GOT3 (cell line): ENCODE measurements at places on chromosomes 1 and 21.

- DNase-seq = no peak
Measured at GRCh38 chr1:72568113-72568512, 285.8 kb upstream of the NEGR1 start.

DNA sequence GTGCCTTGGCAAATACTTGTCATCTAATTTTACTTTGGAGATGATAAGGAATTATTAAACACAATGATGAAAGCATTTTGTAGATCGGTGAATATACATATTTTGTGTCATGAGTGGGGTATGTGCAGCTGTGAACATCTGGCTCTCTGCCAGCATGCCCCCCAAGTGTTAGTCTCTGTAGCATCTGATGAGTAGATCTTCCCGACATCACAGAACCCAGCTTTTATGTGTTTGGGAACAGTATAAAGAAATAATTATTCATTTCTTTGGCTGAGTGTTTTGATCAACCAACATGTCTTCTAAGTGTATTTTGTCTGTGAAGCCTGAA is 4.5 kb upstream of the CTNNBIP1 start:
- no peak for DNase-seq

DNA sequence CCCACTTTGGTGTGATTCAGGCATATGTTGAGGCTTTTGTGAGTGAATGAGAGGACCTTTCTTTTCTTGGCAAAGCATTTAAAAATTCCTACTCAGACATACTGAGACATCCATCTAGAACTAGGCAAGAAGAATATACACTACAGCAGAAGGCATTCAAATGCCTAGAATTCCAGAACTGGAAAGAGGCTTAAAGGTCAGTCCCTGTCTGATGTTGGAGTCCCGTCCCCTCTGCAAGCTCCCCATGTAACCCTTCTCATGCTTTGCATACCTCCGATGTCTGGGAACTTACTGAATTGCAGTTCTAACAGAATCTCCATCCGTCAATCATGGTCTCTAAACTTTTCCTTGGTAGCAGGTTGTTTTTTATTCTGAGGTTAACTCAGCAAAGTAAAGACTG is 152.9 kb downstream of the ATP6V1G3 start:
- DNase-seq = no peak

GRCh38 chr1:167463080-167463479 is 55.2 kb downstream of the CD247 start:
- no peak for DNase-seq

- no peak for DNase-seq
Measured at GRCh38 chr1:20359451-20360330, 69.0 kb downstream of the VWA5B1 start.

DNA sequence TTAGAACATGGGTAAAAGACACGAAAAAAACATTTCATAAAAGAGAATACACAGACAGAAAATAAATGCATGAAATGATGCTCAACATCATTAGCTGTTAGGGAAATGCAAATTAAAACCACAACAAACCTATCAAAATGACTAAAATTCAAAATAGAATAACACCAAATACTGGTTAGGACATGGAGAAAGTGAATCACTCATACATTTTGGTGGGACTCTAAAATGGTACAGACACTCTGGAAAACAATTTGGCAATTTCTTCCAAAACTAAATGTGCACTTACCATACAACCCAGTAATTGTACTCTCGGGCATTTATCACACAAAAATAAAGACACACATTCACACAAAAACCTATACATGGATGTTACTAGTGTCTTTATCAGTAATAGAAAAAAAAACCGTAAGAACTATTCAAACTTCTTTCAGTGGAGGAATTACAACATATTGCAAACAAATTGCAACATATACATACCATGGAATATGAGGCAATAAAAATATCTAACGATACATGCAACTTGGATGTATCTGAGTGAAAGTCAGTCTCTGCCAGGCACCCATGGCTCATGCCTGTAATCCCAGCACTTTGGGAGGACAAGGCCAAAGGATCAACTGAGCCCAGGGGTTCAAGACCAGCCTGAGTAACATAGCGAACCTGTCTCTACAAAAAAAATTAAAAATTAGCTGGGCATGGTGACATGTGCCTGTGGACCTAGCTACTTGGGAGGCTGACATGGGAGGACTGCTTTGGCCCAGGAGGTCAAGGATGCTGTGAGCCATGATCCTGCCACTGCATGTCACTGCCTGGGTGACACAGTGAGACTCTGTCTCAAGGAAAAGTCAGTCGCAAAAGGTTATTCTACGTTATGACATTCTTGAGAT is 19.6 kb downstream of the HSF2BP start:
- DNase-seq = no peak

DNA sequence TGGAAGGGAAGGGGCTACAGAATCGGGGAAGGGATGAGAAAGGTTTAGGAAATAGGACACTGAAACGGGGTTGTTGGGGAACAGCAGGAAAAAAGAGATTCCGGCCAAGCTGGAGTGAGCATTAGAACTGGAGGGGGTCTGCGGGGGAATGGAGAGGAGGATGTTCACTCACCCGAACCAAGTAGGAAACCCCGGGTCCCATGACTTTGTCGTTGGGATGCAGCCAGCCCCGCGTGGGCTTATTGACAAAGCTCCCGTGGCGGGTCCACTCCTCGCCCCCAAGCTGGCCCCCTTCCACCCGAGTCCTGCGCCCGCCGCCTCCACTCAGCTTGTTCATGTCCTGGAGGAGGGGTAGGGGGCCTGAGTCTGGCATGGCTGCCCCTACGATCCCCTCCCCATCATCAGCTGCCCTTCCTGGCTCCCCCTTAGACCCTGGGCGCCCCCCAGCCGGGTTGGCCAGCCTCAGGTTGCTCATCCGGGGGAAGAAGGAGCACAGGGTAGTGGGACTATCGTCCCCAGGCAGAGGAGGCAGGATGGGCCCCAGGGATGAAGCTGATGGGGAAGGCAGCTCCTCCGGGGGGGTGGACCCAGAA is 591 bp downstream of the SHC1 start:
- DNase-seq = no peak

- DNase-seq = no peak
Measured at GRCh38 chr1:194535369-194535768, 1349.0 kb upstream of the B3GALT2 start.

- no peak for DNase-seq
Measured at GRCh38 chr1:21668232-21668950, 766 bp downstream of the RAP1GAP start.

GRCh38 chr1:154572468-154573167 is 5.0 kb downstream of the CHRNB2 start:
- no peak for DNase-seq

DNA sequence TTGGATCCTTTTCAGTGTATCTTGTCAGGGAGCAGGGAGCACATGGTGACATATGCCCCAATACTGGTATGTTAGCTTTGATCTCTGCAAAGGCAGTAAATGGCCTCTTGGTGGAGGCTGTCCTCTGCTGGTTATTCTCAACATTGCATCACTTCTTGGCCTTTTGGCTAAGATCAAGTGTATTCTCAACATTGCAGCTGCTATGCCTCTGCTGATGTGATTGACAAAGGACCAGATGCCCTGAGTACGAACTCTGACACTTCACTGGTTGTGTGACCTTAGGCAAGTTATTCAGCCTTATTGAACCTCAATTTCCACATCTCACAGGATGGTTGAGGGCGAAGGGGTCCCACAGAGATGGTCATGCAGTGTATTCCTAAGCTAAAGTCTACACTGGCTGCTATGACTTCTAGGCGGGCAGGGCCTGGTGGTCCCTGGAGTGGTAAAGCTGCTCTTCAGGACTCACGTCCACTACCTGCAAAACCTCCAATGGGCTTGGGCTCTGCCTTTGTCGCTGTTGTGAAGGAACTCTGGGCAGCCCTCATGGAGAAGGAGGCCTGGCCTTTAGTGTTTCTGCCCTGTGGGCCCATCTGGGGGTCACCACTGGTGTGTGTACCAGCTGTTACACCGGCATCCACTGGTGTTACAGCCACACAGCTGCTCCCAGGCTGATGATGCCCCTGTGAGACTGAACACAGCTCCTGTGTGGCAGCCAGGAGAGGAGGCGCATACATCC is 64.8 kb downstream of the DNTTIP2 start:
- no peak for DNase-seq

DNA sequence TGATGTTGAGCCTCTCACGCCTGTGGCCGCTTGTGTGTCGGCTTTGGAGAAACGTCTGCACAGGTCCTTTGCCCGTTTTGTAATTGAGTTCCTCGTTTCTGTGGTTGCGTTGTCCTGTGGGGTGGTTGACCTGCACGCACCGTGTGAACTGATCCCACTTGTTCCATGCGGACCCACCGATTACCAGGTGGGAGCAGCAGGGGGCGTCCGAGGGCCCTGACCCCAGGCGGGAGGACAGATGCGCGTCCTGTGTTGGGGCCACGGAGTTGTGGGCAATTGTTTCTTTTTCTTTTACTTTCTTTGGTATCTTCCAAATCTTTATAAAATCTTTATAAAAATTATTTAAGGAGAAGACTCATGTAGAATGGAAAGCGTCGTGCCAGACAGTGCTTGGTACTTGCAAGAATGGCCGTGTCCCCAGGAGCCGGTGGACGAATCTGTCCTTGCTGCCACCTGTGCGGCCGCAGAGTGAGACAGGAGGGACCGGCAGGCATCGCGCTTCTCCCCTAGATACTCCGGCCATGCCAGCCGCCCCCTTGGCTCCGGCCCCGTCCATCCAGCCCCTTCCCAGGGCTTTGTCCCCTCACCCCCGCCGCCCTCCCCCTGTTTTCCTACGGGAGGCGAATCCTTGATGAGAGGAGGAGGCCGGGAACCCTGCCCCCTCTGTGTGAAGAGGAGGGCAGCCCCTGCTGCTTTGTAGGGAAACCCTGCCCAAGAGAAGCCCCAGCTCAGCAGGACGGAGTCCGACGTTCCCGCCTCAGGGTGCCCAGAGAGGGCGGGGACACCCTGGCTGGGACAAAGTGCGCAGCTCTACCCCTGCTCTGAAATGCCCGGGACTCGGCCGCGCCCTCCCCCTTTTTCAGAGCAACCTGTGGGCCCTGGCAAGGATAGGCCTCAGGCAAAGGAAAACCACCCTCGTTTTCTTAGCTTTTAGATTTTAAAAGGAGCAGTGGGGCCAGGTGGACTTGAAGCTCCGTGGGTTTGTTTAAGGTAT is 41.7 kb downstream of the PRKCZ start:
- no peak for DNase-seq

DNA sequence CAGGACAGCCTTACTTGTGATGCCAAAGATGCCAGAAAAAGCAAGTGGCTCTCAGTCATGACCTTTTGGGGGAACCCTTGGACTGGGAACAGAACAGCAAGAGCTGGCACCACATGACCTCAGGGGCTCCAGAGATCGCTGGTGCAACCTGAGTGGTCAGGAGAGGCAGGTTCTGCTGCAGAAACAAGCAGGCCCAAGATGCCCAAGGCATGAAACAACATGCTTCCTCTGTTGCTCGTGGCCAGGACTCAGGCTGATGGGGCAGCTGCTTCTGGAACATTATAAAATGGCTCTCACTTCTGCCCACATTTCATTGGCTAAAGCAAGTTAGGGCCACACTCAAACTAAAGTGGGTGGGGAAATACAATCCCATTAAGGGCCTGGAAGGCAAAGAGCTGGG is 17.7 kb upstream of the CLSTN1 start:
- no peak for DNase-seq

DNA sequence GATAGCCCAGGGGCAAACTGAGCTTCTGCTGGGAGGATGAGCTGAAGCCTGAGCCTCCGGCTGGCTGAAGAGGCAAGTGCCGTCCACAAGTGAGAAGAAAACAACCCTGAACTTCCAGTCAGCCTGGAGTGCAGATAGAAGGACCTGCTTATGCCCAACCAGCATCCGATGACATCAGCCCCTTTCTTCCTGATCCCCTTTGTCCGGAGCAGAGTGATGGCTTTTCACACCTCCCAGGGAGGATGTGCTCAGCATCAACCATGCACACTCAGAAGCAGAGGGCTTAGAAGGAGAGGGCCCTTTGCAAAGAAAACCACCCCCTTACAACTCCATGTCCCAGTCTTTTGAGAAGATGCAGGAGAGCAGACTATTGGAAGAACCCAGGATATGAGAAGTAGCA is 23.7 kb upstream of the REG4 start:
- no peak for DNase-seq

DNA sequence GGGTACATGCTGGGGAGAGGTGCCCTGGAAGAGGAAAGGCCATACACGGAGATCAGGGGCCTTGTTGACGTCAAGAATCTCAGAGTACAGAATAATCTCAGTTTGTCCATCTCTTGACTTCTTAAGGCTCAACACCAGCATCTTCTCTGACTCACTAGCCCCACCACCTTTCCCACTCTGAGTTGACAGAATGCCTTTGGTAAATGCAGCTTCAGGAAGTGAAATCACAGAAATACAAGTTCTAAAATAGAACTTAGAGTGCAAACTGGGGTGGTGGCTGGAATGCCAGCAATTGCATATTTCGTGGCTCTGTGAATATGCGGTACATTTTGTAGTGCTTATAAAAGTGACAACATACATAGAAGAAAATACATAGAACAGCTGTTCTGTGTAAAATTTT is 1.6 kb downstream of the COG2 start:
- no peak for DNase-seq

- DNase-seq = no peak
Measured at GRCh38 chr1:204453141-204453772, 41.3 kb downstream of the PIK3C2B start.

GRCh38 chr1:221035662-221036153 is 156.5 kb downstream of the HLX start:
- no peak for DNase-seq

- DNase-seq = no peak
Measured at GRCh38 chr1:231719485-231720183, 93.0 kb downstream of the DISC1 start.

DNA sequence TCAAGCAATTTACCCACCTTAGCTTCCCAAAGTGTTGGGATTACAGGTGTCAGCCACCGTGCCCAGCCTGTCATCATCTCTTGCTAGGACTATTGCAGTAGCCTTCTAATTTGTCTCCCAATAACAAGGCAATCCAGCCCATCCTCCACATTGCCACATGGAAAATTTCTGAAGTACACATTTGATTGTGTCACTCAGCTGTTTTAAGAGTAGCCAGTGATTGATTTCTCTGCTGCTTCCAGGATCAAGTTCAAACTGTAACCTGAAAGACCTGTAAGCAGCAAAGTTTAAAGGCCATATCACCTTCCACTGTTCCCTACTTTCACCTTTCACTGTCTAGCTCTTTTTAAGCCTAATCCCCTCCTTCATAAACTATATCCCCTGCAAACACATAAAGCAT is 7.8 kb upstream of the ELK4 start:
- no peak for DNase-seq

DNA sequence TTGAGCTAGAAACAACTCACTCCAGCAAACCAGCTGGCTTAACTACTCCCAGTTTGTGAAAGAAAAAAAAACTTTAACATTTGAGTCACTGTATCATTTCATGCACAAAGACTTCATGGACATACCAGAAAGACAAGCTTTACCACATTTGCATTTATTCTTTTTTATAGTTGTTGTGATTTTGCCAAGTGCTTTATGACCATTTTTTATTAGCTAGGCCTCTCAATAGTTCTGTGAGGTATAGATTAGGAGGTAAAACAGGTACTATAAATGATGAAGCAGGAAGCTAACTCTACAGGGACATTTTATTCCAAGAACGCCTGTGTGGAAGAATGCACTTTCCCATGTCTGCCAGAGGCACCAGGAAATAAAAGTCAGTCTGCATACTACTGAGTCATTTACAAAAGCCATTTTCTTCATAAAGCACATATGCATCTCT is 8.2 kb upstream of the DENND1B start:
- DNase-seq = no peak
